Thyroid gland (tissue), 4 donors: ENCODE measurements at places on chromosomes 16 and 17. TPM values are rescaled to one million over a fixed set of nuclear protein-coding genes. Genes with fewer than 3 reads are reported as not detected.

GRCh38 chr17:38591759-38592241, 14.0 kb downstream of the SRCIN1 start:
- no peak overlapping the region for H3K4me3 ChIP-seq
- no peak for DNase-seq
- no peak overlapping the region for H3K27ac ChIP-seq
- no peaks in the 10 kb centered on the region for H3K36me3 ChIP-seq
- H3K27me3 ChIP-seq: no peaks in the 10 kb centered on the region

TNFSF13 gene
- total RNA-seq: 28.9 TPM

TEKT5 gene
- not detected for total RNA-seq

ALDH3A1 gene
- not detected for total RNA-seq

LITAFD gene
- total RNA-seq: not detected

CCL8 gene
- not detected for total RNA-seq

C17orf67 gene
- 1.2 TPM for total RNA-seq

PRSS53 gene
- 1.9 TPM for total RNA-seq

NTN1 gene
- 9.1 TPM for total RNA-seq
